Liver (tissue), 10 donors: ENCODE measurements at places on chromosomes 3 and 15. TPM values are rescaled to one million over a fixed set of nuclear protein-coding genes. Genes with fewer than 3 reads are reported as not detected.

DNA sequence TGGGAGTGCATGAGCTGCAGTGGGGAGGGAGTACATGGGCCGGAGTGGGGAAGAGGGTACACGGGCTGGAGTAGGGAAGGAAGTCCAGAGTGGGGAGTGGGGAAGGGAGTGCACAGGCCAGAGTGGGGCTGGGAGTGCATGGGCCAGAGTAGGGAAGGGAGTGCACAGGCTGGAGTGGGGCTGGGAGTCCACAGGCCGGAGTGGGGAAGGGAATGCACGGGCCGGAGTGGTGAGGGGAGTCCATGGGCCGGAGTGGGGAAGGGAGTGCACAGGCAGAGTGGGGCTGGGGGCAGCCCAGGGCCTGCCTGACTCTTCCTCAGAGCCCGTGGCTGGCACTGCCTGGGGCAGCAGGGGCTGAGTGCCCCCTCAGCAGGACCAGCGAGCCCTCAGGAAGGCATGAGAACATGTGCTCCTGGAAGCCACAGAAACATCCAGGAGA is 40.7 kb downstream of the KLF15 start:
- no peak for DNase-seq

The SAMMSON gene
- total RNA-seq: not detected

The ZNF35 gene
- 4.9 TPM for total RNA-seq

- DNase-seq: no peak
These were observed 1106.4 kb downstream of the SI start for GRCh38 chr3:163971861-163972260.

GRCh38 chr3:127714125-127714571 is 41.4 kb downstream of the ABTB1 start:
- DNase-seq: no peak

- DNase-seq: no peak
These were observed 43.6 kb downstream of the TBC1D2B start for GRCh38 chr15:78033864-78034263.

DNA sequence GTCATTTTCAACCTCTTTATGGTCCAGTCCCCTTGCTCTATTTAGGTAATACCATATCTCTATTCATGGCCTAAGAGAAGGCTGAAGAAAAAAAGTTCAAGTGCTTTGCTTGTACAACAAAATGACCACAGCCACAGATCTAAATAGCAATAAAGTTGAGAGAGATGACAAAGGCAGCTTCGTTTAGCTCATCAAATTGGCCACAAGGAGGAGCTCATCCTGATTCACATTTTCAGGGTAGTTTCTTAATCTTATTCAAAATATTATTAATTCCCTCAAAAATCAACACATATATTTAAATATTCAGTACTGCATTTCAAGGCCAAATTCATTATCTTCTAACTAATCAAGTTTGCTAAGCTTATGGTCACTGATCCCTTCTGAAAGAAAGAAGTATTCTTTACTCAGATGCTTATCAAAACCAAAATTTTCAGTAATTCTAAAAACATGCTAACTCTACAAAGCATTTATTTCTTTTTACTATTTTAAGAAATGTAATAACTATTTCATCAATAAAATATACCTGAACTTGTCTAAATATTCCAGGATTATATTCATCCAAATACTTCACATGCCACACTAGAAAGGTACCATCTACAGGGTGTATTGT is 85.5 kb downstream of the DMXL2 start:
- DNase-seq: no peak

DNA sequence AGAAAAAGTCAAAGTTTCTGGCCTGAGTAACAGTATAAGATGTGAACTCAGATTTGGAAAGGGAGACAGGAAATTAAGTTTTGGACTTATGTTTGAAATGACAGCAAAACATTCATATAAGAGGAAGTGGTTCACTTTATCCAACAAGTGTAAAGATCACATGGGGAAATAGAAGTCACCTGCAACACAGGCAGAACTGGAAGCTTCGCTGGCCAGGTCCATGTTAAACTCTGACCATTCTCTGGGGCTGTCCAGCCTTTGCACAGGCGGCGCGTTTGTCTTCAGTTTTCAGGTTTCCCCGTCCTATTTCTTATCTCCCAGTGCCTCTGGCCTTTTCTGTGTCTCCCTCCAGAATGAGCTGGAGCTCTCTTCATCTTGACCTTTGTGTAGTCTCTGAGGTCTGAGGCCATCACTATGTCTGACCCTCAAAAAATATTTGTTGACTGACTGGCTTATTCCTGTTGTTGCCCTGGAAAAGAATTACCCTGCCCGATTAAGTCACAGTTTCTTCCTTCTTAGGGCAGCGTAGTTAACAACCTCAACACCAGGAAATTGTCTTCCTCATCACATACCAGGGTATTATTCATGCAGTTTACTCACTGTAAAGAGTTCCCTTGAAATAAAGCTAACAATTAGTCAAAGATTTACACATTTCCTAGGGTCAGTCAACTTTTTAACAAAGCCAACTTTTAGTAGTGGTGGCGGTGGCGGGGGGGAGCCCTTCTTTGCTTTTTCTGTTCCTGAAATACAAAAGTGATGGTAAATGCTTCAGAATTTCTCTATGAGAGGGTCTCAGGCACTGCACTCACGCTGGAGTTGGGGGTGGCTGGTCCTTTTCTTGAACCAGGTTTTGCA is 959 bp upstream of the RASA2 start:
- no peak for DNase-seq
